GM18507 (cell line): ENCODE measurements at places on chromosomes 6 and 20.

DNA sequence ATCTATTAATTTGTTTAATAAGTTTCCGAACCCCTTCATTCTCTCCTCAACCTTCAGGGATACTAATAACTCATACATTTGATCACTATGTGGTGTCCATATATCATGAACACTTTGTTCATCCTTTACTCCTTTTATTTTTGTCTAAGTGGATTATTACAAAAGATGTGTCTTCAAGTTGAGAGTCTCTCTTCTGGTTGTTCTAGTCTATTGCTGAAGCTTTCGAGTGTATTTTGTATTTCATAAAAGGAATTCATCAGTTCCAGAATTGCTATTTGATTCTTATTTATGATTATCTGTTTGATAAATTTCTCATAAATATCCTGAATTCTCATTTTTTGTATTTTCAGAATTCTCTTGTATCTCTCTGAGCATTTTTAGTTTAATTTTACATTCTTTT, 96.5 kb upstream of the RUNX2 start:
- DNase-seq: no peak

- no peak for DNase-seq
Measured at GRCh38 chr6:73285674-73286283, 22.8 kb upstream of the KHDC1 start.

- DNase-seq: peak; percentile 8
Measured at GRCh38 chr6:97394160-97394748, 111.2 kb upstream of the MMS22L start.

DNA sequence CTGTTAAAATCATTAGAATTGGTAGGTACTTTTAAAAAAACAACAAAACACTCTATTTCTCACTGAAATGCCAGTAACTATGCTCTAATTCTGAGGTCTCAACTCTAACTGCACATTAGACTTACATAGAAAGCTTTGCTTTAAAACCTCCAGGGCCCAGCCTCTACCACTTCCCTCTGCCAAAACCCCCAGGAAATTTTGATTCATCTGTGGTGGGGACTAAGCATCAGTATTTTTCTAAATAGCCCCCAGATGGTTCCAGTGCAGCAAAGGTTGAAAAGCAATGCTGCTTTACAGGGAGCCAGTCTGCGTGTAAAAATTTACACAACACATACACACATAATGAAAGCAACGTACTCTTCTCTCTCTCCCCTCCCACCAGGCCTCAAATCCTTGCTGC, 3.8 kb downstream of the TBC1D32 start:
- no peak for DNase-seq

- no peak for DNase-seq
Measured at GRCh38 chr6:23073821-23074220, 504.5 kb downstream of the HDGFL1 start.

GRCh38 chr20:39124064-39124463, 161.9 kb downstream of the DHX35 start:
- no peak for DNase-seq

- DNase-seq: no peak
Measured at GRCh38 chr6:168181316-168181715, 102.3 kb upstream of the FRMD1 start.

- no peak for DNase-seq
Measured at GRCh38 chr20:61673152-61673847, 392.4 kb downstream of the TAF4 start.

GRCh38 chr6:29941916-29942274, 437 bp upstream of the HLA-A start:
- no peak for DNase-seq

DNA sequence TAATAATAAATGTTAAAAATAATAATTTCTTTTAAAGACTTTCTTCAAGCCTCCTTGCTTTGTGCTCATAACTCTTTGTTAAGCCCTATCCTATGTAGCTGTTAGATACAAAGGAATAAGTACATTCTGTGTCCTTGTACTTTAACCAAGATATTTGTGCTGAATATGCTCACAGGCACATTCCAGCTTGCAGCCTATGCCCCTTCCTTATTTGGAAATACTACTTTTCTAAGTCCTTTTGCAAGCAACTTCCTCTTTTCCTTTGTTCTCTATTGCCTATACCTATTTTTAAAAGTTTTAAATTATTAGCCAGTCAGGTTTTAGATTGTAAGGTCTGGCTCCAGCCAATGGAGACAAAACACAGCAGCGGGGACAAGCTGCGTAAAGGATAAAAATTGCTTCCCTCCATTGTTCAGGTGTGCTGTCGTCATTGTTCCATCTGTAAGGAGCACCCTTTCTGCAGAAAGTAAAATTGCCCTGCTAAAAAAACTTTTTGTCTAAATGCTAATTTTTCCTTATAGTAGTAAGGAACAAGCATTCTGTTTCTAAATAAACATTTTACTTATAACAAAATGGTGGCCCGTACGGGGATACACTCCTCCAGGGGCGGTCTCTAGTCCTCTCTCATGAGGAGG, 80.2 kb downstream of the SYTL3 start:
- DNase-seq: no peak

DNA sequence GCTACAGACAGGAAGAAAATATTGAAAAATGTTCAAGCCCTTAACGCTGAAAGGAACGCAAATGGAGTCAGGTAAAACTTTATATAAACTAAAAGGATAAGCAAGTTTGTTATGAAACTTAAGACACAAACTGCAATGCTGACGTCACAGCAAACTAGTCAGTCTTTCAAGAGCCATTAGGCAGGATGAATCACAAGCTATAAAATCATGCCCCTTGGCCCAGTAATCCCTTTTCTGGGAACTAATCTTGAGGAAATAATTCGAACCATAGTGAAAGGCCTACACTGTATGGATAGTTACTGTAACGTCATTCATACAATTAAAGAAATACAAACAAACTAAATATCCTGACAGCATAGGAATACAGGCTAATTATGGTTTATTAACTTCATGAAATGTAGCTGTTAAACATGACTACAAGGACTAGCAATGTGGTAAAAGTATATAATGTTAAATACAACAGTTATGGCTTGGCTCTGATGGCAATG, 42.7 kb upstream of the HINT3 start:
- no peak for DNase-seq

GRCh38 chr6:33843131-33844121, 39.6 kb upstream of the MLN start:
- DNase-seq: no peak

DNA sequence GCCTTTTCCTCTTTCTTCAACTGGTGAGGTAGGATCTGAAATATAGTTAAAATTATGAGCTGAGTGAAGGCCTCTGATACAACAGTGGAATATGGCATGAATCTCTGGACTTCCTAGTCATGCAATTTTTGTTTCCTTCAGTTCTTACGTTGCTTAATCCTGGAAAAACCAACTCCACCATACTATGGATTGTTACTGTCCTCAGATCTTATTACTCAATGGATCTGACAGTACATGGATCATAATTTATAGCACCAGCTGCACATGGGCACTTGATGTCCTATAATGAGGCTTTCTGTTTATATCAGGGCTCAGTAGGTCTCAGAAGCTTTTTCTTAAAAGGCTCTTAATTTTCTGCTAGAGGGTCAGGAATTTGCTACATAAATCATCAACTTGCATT, 1341.0 kb upstream of the EYS start:
- DNase-seq: no peak

GRCh38 chr6:107399935-107400334, 59.4 kb downstream of the PDSS2 start:
- no peak for DNase-seq

- no peak for DNase-seq
Measured at GRCh38 chr6:89034586-89035251, 45.8 kb upstream of the PNRC1 start.

GRCh38 chr20:17500271-17500670, 30.9 kb downstream of the BFSP1 start:
- no peak for DNase-seq

DNA sequence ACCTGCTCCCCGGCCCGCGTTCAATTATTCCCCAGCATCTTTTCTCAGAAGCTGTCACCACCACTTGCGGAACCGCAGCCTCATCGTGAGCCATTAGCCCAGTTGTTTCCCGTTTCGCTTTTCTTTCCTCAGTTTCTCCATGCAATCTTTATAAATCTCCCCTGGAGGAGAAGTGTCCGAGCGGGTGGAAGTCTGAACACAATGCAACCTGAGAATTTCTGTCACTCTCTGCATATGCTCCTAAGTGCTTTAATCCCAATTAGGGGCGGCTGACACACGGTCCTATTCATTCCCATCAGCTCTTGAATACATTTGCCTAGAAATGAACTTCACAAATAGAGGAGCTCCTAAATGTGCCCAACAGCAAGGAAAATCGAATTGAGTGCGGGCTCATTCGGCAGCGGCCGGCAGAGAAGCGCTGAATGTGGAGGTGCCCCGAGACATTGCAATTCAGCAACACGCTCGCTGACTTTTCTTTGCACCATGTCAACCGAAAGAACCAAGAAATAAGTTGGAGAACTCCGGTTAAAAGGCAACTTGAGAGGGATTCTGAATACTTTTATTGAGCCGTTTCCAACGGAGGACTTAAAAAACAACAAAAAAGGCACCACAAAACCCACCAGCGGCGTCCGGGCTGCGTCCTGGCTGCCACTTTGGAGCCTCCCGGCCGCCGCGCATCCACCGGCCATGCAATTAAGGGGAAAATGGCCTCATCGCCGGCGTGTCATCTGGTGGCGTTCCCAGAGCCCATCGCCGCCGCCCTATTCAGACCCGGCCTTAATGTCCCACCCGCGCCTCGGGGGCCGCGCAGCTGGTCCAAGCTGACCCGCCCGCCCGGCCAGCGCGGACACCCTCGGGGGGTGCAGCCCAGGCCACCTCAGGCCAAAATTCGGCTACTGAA, 3.9 kb upstream of the PRDM13 start:
- DNase-seq: no peak

- DNase-seq: no peak
Measured at GRCh38 chr6:81996414-81996813, 243.9 kb upstream of the TENT5A start.

GRCh38 chr20:56801971-56802755, 173.1 kb downstream of the TFAP2C start:
- no peak for DNase-seq

GRCh38 chr6:37244430-37245310, 12.9 kb upstream of the TBC1D22B start:
- no peak for DNase-seq

- DNase-seq: no peak
Measured at GRCh38 chr20:5918856-5919625, 31.3 kb downstream of the TRMT6 start.

DNA sequence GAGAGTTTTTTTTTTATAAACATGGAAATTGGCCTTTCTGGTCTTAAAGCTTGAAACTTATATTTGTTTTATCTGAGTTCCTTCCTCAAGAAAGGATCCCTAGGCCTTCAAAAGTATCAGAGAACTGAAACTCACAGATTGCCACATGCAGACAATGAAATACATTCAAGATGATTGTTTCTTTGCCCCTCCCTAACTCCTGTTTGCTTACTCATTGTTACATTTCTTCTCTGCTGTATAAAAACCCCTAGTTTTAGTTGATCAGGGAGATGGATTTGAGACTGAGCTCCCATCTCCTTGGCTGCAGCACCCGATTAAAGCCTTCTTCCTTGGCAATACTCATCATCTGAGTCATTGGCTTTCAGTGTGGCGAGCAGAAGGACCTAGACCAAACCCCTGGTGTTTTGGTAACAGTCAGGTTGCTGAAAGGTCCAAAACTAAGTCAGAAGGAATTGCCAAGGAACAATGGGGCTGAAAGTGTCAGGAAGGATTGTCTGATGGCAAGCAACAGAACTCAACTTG, 132.3 kb upstream of the SULF2 start:
- no peak for DNase-seq

DNA sequence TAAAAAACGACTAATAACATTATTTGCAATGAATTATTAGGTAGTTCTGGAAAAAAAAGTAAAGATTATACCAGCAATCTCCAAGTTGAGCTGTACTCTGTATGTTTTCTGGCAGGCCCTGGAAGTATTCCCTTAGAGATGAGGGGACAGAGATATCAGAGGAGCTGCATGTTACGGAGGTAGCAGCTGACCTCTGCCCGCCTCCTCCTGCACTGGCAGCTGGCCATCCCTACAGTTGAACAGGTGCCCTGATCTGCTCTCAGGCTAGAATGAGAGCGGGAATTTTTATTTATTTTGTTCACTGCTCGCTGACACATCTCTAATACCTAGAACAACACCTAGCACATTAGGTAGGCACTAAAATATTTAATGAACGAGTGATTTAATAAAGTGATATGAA, 23.1 kb downstream of the FBXL4 start:
- no peak for DNase-seq

DNA sequence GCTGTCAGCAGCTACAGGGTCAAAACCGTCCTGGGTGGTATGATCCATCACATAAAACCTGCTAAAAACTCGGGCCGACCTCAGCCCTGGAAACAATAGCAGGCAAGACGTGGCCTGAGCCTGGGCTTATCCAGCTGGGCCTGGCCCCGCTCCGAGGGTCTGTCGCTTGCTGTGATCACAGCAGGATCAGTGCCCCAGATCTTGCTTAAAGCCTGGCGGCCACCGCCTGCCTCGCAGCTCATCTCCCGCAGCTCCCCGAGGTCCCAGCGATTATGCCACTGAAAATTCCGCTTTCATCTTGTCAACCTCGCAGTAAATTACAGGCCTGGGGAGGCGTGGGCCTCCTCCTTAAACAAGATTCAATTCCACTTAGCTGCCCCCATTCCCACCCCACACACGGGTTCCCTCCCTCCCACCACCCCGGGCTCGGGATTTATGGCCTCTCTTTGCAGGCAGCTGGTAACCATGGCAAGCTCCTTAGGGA, 40.1 kb downstream of the CDH22 start:
- no peak for DNase-seq

- DNase-seq: no peak
Measured at GRCh38 chr6:95572098-95572497, 5.2 kb upstream of the MANEA start.

GRCh38 chr6:170083236-170084051, 207.4 kb downstream of the DLL1 start:
- DNase-seq: no peak

DNA sequence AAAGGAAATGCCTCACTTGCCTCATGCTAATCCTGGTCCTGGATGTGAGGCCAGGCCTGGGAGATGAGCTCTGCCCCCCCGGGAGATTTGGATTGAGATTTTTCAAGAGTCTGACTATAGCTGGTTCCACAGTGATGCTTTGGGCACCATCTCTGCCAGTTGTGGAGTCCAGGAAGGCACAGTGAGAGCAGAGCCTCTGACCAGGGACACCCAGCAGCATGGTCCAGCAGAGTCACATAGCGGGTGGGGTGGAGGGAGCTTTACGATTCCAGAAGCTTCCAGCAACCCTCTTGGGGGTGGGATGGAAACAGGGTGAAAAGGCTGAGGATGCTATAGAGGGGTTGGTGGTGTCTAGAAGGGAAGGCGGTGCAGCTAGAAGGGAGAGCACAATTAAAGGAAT, 8.7 kb downstream of the SLC32A1 start:
- no peak for DNase-seq

GRCh38 chr6:140487586-140487985, 1113.1 kb upstream of the CITED2 start:
- no peak for DNase-seq

GRCh38 chr20:53222932-53223331, 250.8 kb downstream of the TSHZ2 start:
- DNase-seq: no peak
